Left forelimb (tissue), 1 donor: ENCODE measurements at places on chromosomes 16 and 17.

DNA sequence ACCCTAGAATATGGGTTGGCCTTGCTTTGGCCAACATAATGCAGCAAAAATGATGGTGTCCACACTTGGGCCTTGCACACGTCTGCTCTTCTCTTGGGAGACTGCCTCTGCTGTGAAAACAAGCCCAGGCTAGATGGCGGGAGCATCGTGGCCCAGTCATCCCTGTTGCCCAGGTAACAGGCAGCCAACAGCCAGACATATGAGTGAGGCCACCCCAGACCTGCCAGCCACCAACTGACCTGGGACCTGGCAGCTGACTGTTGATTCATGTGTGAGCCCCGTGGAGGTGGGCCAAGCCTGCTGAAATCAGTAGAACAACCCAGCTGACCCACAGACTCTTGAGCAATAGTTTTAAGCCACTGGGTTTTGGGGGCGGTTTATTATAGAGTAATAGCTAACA, 39.4 kb upstream of the CDH3 start:
- DNase-seq = no peak

- DNase-seq = no peak
Observed at GRCh38 chr16:4017807-4018206, 98.4 kb downstream of the ADCY9 start.

- no peak for DNase-seq
Observed at GRCh38 chr17:5592382-5592781, 8.1 kb upstream of the NLRP1 start.

GRCh38 chr17:70310221-70310672, 140.9 kb downstream of the KCNJ2 start:
- no peak for DNase-seq

GRCh38 chr17:12389421-12389820, 276.3 kb upstream of the MYOCD start:
- DNase-seq = no peak

DNA sequence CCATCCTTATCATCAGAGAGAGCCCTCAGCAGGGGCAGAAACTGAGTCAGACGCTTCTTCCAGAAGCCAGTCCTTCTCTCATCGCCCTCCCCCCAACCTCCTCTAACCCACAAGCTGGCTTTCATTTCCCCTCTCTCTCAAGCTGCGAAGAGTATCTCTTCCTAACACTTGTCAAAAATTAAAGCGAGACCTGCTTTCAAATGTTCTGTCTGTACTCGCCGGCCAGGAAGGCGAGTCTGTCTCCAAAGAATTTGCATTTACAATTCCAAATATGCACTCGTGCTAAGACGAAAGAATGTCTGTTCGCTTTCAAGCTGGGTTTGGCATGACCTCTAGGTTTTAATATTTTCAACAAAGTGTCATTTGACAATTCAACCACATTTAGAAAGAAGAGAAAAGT, 140.4 kb downstream of the RGS9 start:
- DNase-seq = no peak

DNA sequence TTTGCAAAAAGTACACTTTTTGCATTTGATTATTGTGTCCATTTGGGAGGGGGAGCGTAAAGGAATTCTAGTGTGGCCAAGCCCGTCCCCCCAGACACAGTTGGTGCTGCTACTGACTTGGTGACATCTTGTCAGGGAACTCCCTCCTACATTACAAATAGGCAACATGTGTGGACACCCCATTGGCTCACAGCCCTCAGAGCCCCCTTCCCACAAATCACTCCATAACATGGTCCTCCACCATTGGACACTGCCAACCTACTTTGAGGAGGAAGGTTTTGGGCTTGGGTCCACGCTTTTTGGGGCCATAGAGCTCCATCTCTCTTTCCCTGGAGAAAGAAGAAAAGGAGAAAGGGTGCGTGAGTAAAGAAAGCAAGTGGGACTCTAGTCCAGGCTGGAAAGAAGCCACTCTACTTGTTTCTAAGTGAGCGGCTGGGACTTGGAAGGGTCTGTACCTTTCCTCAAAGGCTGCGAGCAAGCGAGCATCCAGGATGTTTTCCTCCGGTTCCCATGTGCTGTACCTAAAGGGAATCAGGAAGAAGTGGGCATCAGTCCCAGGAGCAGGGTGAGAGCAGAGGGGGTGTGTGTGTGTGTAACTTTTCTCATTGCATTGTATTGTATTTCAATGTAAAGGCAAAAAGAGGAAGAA, 958 bp downstream of the CBX8 start:
- DNase-seq = no peak

- DNase-seq = no peak
Observed at GRCh38 chr17:1554751-1555540, 7.6 kb downstream of the PITPNA start.

GRCh38 chr16:69669577-69669976, 56.8 kb downstream of the NQO1 start:
- DNase-seq = no peak

GRCh38 chr16:1859650-1860049, 12.3 kb downstream of the MEIOB start:
- no peak for DNase-seq

GRCh38 chr17:43396491-43397060, 2.2 kb upstream of the ARL4D start:
- DNase-seq = no peak

DNA sequence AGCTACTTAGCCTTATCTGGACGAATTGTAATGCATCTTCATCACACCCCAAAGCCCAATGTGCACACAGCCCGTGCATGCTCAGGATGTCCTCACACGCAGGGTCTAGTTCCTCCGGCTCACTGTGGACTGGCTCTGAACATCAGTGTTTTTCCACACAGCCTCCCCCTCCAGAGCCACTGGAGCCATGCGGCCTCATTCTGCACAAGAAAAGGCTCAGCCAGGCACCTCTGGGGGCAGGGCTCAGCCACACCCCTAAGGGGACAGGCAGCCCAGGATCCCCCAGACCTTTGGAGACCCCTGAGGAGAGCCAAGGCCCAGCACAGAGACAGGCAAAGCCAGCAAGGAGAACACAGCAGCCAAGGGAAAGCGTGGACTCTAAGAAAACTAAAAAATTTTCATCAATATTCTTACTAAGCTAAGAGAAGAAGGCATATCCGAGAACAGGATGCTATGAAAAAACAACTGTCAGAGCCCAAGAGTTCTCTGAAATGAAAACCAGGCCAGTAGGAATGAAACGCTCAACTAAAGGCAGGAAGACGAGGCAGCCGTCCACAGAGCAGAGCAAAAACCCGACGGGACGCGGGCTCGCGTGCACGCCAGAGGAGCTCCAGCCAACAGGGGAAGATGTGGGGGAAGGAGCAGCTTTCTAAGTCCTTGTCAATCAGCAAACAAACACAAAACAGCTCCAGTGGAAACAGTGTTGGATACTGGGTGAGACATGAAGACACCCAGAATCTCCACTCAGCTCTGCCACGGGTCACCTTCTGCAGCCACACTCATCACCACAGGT, 34.5 kb downstream of the MAP1LC3B start:
- no peak for DNase-seq

DNA sequence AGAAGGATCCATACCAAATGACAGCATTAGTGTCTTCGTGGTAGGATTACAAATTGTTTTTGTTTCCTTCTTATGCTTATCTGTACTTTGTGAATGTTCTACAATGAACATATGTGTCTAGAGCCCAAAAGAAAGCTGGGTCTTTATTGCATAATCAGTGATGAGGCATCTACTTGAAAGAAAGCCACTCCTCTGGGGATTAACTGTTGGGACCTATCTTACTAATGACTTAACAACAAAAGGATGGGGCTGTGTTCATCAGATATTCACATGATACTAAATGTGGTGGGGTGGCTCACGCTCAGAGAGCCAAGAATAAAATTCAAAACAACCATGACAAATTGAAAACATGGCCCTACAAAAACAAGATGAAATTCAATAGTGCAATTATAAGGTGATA, 160.2 kb downstream of the RGS9 start:
- DNase-seq = no peak

- no peak for DNase-seq
Observed at GRCh38 chr16:11035096-11035495, 90.7 kb downstream of the CLEC16A start.

GRCh38 chr16:67215706-67216105, 11.2 kb upstream of the TMEM208 start:
- no peak for DNase-seq

GRCh38 chr16:62177351-62178203, 141.3 kb upstream of the CDH8 start:
- no peak for DNase-seq

DNA sequence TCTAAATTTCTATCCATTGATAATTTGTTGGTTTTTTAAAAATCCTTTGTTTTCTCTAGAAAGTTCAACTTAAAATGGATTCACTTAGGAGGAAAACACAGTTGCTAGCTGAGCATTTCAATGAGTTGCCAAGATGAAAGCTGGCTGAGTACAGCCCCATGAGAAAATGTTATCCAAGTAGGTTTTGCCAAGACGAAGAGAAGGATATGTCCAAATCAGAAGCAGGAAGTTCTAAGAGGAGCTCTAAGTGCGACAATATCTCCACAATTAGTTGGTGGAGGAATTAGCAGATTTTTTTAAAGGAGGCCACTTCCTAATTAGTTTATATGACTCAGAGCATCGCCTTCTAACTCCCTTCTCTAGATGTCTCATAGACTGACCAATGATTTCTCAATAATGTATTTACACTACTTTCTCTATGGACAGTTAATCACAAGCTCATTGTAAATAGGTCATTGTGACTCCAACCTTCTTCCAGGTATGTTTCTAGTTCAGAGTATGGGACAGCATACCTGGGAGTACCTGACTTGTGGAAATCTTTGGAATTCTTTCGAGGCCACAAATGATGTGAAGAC, 873.3 kb upstream of the SOX9 start:
- DNase-seq = no peak

DNA sequence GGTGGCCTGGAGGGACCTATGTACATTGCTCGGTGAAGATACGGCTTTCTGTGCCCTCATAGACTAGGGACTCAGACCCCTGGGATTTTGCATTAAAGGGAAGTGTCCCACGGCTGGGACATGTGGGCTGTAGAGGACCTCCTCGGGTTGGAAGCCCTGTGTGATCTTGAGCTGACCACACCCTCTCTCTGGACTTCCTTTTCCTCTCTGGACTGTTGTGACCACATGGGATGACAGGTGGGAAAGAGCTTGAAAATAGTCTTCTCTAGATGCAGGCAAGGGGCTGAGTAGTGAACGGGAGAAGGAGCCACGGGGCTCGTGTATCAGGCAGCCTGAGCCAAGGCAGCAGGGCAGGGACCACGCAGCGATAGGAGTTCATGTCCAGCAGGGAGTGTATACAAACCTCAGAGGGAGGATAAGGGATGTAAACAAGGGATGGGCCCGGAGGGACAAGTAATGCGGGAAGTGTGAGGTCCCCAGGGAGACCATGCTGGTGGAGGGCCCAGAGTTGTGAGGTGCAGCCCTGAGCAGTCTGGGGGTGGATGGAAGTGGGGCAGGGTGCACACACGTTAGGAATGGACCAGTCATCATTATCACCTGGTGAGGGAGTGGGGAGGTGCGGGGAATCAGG, 4.5 kb upstream of the SLC4A1 start:
- no peak for DNase-seq

GRCh38 chr17:78745407-78746088, 36.5 kb downstream of the CYTH1 start:
- no peak for DNase-seq

DNA sequence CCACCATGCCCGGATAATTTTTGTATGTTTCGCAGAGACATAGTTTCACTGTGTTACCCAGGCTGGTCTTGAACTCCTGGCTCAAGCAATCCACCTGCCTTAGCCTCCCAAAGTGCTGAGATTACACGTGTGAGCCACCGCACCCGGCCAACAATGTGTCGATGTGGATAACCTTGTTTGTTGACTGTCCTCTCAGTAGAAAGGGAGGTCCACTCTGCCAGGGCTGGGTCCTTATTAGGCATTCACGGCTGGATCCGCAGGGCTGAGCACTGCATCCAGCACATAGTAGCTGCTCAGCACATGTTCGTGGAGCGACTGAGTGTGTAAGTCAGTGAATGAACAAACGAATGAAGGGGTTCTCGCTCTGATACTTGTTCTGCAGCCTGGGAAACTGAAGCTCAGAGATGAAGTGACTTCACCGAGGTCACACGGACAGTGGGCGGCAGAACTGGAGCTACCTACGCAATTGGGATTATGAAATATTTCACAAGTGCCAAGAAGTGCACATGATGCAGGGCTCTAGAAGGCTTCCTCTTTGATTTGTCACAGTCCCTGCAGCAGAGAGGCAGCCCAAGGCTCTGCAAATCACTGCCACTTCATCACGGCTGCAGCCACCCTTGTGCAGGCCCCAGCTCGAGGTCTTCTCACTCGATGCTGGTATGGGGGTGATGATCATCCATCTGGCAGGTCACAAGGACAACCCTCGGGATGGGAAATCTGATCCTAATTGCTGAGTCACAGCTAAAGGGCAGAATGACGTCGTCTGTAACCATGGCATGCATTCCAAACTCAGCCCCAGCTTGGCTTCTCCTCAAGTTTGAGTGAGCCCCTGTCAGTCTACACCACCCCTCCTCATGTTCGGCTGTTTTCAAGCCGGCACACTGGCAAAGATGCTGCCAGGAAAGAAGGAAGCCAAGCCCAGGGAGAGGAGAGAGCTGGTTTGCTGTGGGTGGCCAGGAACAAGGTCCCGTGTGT, 28.0 kb upstream of the SNN start:
- no peak for DNase-seq

DNA sequence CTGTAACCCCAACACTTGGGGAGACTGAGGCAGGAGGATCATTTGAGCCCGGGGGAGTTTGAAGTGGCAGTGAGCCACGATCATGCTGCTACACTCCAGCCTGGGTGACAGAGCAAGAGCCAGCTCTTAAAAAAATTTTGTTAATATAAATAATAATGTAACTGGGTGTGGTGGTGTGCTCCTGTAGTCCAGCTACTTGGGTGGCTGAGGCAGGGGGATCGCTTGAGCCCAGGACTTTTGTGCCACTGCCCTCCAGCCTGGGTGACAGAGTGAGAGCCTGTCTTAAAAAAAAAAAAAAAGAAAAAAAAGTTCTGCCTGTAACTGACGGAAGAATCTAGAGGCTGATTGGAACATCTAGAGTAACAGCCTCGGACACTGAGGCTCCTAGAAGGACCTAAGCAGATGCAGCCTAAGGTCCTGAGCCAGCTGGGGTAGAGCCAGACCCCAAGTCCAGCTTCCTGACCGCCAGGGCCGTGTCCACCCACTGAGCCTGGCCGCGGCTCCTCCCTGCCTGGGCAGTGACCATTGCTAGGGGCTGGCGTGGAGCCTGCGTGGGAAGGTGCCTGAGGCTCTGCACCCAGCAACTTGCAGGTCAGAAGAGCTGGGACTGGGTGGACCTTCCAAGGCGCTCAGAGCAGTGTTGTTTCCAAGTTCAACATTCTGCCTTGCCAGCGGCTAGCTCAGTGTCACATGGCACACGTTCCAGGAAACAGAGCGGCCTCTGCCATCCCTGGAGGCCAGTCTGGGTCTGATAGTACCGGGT, 209.4 kb upstream of the CIBAR2 start:
- peak; percentile 88 for DNase-seq

- no peak for DNase-seq
Observed at GRCh38 chr16:54473226-54473993, 186.8 kb upstream of the IRX3 start.
